ENCODE measurements at places on chromosomes 1 and 21. TPM values are rescaled to one million over a fixed set of nuclear protein-coding genes. Genes with fewer than 3 reads are reported as not detected.
A peak's percentile ranks its signal among the peaks of the same experiment; 100 is the strongest.

Gene MROH9
- not detected for total RNA-seq

Gene PDPN
- total RNA-seq, result not detected

Gene NADK
- total RNA-seq, result 98.1 TPM

GRCh38 chr1:159943908-159944622 lies 1.3 kb downstream of the IGSF9 start:
- no peak for DNase-seq

DNA sequence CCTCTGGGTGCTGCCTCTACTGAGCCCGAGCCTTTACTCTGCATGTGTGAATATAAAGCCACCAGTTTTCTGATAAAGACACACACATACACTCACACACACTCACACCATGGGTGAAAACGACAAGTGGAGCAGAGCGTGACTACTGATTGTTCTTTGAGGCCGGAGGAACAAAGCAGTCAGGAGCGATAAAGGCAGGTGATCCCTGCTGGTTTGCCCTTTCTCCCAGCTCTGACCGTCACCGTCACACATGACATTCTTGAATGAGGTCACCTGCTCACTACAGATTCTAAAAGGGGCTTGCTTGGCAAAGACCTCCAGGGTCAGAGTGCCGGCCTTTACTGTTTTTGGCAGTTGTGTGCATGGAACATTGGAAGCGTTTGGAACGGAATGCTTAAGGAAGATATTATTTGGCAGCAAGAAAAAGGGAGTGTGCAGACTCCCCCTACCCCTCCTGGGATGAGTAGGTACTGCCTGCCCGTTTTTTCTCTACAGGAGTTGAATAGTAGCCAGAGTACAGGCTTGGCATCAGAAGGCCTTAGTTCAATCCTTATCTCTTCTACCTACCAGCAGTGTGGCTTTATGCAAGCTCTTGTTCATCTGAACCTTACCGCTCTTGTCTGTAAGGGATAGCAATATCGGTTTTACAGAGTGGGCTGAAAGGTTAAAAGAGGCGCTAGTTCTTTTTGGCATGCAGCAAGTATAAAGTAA lies 79.7 kb downstream of the PBX1 start:
- no peak for DNase-seq

- no peak for DNase-seq
Observed at GRCh38 chr1:198858033-198858432, 219.2 kb downstream of the PTPRC start.

DNA sequence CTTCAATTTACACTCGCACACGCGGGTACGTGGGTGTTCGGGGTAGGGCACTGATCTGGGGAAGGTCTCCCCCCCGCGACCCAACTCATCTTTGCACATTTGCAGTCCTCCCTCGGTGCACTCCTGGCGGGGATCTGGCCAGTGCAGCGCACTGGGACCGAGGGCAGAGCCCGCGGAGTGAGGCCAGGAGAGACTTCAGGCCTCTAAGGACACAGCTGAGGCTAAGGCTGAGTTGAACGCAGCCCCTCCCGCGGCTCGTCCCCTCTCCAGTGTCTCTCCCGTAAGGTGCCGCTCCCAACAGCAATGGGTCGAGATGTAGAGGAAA lies 936 bp upstream of the NCAM2 start:
- DNase-seq, result no peak

GRCh38 chr1:47192458-47193384 lies 2.9 kb upstream of the PDZK1IP1 start:
- peak; percentile 85 for DNase-seq

Data from HT-29 (cell line).